Activated naive CD4-positive, alpha-beta T cell (primary cell): ENCODE measurements at places on chromosomes 2 and 18.

DNA sequence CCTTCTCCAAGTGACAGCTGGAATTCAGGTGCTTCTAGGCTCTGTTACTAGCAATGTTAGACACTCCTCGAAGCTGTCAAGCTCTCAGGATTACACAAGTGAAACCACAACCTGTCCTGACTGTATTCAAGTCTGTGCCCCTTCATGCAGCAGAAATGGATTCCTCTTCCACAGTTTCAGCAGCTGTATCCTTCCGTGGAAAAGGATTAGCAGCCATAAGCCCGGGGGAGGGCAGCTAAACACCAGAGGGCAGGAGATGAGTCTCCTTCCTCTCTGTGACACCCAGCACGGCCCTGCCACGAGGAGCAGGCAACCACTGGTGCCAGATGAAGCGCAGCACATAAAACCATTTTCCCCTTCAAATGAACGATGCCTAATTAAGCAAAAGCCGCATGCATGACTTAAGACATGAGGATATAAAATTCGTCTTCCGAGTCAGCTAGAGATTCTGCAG, 1.2 kb downstream of the ST3GAL5 start:
- DNase-seq: peak; percentile 44

GRCh38 chr2:164257742-164258141, 363.5 kb downstream of the GRB14 start:
- no peak for DNase-seq

- DNase-seq: no peak
Observed at GRCh38 chr2:135227386-135227785, 175.3 kb downstream of the RAB3GAP1 start.

GRCh38 chr18:79538635-79539034, 141.0 kb upstream of the CTDP1 start:
- no peak for DNase-seq

- no peak for DNase-seq
Observed at GRCh38 chr18:61975526-61976326, 82.9 kb upstream of the RNF152 start.

GRCh38 chr18:44729631-44730101, 49.0 kb downstream of the SETBP1 start:
- DNase-seq: no peak

- DNase-seq: no peak
Observed at GRCh38 chr18:54233228-54233625, 8.8 kb upstream of the MBD2 start.

DNA sequence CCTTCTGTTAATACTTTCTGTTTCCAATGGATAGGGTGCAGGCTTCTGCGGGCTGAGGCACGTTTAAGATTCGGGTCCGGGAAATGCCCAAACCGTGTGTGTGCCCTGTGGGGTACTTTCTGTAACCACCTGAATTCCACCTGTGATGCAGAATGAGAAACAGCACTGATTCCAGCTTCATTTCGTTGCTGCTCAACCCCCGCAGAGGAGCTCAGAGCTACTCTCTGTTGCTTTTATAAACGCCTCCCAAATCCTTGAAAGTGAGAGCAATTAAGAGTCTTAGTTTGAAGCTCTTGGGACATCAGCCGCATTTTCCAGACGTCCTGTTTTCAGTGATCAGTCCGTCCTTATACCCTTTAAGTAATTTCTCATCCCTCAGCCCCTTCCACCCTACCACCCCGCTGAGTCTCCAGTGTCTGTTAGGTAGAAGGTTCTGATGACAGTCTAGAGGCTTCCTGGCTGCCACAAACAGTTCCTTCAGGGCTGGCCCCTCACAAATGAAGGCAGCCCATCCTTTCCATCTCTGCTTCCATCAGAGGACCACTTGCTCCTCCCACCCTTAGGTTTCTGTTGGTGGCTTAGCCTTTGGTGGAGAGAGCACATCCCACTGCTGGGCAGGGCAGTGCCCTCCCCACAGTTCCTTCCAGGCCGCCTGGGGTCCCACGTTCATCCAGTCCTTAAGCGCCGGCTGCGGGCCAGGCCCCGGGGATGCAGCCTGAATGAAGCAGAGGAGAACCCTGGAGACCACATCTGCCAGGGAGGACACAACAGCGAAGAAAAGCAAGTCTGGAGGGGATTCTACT, 230.1 kb downstream of the SEPTIN10 start:
- no peak for DNase-seq

GRCh38 chr2:159073256-159073655, 104.8 kb downstream of the TANC1 start:
- no peak for DNase-seq

- DNase-seq: no peak
Observed at GRCh38 chr2:8893978-8894820, 56.8 kb upstream of the KIDINS220 start.

GRCh38 chr2:199336546-199336945, 121.2 kb downstream of the SATB2 start:
- DNase-seq: no peak

GRCh38 chr2:84972932-84973331, 2.0 kb downstream of the KCMF1 start:
- DNase-seq: no peak

GRCh38 chr2:220270481-220271070, 643.1 kb downstream of the SLC4A3 start:
- DNase-seq: no peak

GRCh38 chr2:222283634-222284033, 15.2 kb downstream of the PAX3 start:
- DNase-seq: no peak

- no peak for DNase-seq
Observed at GRCh38 chr18:48754559-48754958, 196.2 kb downstream of the SMAD7 start.

- no peak for DNase-seq
Observed at GRCh38 chr2:14978845-14979244, 346.3 kb downstream of the LRATD1 start.

- no peak for DNase-seq
Observed at GRCh38 chr2:219526320-219527075, 12.2 kb downstream of the ASIC4 start.

DNA sequence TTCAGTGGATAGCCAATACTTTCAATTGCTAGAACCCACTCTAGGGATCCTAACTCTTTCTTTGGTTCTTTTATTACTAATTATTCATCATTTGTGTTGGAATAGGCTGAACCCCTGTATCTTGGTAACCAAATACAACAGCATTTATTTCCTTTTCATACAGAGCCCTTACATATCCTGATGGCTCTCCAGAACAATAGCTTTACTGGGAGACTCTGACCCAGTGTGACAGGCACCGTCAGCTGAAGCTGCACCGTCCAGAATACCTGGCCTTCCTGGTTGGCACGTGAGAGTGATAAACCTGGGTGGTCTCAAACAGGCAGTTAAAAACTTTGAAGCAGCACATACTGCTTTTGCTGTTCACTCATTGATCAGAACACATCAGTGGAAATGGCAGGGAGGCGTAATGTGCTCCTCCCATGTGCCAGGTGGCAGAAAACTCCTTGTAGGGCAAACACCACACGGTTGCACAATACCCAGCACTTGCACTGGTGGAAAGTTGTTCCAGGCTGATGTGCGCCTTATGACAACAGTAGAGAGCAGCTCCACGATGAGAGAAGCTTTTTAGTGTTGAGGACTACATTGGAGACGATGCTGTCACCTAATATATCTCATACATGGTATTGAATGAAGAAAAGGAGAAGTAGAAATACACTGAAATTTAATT, 456.2 kb downstream of the PARD3B start:
- DNase-seq: no peak

DNA sequence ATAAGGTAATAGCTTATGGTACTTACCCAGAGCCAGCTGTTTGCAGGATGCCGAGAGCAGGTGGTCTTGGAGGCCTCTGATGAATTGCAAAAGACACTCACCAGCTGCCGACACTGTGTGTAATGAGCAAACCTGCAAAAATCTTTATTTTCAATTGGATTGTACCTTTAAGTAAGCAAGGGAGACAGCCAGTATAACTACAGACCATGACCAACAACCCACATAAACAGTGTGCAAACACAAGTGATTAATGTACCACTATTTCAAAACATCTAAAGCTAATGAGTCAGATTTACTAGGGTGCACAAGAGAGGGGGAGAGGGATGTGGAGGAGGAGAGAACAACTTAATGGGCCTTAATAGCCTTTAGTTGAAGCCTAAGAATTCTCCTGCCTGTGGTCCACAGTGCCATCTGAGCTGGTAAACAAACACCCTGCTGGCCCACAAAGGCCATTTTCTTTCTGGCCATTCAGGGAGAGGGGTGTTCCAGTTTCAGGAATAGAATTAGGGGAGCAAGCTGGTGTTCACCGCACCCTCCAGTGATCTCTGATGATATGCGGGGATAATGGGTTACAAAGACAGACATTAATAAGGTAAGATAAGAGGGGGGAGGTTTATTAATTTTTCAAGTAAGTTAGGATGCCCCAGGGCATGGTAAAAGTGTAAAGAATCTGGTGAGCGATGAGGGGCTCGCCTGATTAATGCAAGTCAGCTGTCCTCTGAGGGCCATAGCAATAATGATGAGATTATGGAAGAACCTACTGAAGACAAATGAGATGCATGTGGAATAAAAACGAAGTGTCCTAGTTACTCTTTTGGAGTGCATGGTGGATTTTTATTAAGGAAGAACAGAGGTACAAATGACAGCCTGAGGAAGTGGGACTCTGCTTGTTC, 196.4 kb downstream of the HRH4 start:
- DNase-seq: no peak

- DNase-seq: no peak
Observed at GRCh38 chr2:85740193-85740592, 13.6 kb upstream of the ATOH8 start.

- no peak for DNase-seq
Observed at GRCh38 chr18:12656938-12657683, 796 bp downstream of the SPIRE1 start.

GRCh38 chr2:110115291-110116032, at the start of gene MALL:
TSS of gene MALL (minus strand) at chr2:110115822. CDS start at chr2:110115792, 30 bp downstream.
- DNase-seq: no peak

DNA sequence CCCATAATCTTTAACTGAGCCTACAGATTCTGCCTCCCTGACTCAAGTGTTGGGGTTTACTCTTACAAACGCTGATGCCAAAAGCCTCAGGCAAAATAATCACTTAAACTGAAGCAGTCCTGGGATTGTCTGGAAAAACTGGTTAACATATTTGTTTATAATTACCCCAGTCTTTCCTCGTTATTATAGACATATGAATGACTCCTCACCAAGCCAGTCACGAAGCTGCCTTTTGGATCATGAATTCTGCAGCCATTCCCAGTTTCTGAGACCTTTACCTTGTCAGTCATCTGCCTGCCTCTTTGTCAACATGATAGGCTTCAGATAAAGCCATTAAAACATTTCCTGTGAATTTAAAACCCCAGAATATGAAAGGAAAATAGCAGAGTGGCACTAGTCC, 46.4 kb downstream of the MREG start:
- no peak for DNase-seq

GRCh38 chr18:63168287-63168686, 151.3 kb downstream of the BCL2 start:
- no peak for DNase-seq

DNA sequence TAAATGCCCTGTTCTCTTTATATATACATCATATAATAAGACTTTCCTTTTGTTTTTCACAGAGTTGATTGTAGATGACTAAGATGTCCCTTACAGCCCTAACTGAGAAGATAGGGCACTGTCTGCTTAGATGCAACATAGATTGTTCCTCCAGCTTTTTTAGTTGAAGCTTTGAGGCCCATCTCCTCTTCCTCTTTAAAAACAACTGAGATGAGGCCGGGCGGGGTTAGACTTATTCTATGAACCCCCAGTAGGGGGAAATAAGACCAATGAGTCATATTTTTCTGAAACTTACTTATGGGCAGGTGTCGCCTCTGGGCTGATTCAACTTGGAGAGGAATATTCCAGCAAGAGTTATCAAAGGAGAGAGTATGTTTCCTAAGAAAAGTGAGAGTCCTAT, 84.6 kb downstream of the FBXO15 start:
- no peak for DNase-seq

GRCh38 chr2:240412975-240413812, 22.3 kb upstream of the GPC1 start:
- DNase-seq: no peak

DNA sequence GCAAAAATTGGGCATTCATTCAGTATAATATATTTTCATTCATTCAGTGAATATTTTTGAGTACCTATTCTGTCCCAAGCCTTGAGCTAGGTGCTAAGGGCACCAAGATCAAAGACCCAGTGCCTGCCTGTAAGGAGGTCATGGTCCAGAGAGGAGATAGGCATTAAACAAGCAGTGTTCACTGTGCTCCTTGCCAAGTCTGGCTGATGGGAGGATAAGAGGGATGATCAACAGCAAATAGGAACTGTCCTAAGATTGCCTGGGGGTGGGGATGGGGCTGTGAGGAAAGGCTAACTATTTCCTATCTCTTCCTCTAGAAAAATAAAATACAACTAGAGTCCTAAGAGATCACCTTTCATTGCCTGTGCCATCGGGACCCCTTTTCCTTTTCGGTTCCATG, 60.4 kb downstream of the SETBP1 start:
- no peak for DNase-seq

- DNase-seq: no peak
Observed at GRCh38 chr2:14831458-14831857, 198.9 kb downstream of the LRATD1 start.

DNA sequence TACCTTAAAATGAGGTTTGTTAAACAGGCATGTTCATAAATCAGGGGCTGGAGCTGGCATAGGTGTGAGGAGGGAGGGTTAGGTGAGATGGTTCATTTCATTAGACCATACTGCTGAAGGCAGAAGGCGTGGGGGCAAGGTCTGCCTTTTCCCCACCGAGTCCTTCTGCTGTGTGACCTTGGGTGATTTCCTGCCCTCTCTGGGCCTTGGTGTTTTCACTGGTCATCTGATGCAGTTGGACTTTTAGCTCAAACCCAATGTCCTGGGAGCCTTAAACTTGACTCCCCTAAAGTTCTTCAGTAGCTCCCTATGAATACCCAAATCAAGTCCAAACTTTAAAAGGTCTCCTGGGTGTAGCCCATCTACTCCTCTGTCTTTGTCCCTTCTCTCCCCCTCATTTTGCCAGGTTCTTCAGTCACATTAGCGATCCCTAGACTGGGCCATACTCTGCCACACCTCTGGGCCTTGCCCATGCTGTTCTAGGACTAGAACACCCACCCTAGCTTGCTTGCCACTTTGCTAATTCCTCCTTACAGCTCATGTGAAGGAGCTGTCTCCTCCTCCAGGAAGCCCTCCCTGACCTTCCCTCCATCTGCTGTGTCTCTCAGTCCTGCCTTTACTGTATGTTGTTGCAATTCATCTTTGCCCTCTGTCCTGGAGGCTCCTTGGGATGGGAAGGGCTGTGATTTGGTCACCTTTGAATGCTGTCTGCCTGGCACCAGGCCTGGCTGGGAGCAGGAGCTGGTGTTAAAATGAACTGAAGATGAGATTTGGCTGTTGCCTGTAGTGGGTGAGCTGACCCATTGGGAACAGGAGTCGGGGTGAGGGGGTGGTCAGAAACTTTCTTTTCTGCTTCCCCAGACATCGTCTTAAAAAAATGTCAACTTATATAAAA, 85.4 kb upstream of the HS6ST1 start:
- no peak for DNase-seq

DNA sequence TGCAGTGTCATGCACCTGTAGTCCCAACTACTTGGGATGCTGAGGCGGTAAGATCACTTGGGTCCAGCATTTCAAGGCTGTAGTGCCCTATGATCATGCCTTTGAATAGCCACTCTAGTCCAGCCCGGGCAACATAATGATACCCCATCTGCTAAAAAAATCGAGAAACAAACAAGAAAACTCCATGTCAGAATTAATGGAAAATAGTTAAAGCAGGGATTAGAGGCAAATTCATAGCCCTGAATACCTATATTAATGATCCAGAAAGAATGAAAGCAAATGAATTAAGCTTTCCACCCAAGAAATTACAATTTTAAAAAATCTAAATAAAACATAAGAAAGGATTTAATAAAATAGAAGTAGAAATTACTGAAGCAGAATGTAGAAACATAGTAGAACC, 143.0 kb downstream of the MYO3B start:
- no peak for DNase-seq
